ENCODE measurements at places on chromosomes 7 and 10.

DNA sequence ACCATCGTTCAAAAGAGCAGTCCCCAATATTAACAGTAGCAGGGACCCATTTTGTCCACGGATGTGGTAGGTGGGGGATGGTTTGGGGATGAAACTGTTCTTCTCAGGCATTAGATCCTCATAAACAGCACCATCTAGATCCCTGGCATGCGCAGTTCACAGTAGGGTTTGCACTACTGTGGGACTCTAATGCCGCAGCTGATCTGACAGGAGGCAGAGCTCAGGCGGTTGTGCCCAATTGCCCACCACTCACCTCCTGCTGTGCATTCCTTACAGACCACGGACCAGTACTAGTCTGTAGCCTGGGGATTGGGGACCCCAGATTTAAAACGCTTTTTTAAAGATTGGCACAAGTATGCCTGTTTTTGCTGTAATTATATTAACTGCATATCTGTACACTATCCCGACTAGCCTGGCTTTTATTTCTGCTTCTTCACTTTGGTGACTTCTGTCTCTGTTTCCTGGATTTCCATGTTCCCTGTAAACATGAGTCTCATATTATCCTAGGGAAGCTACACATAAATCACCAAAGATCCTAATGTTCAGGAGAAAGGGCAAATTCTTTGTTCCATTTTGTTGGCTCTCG is 163.3 kb upstream of the AKR1E2 start:
- DNase-seq, result no peak

DNA sequence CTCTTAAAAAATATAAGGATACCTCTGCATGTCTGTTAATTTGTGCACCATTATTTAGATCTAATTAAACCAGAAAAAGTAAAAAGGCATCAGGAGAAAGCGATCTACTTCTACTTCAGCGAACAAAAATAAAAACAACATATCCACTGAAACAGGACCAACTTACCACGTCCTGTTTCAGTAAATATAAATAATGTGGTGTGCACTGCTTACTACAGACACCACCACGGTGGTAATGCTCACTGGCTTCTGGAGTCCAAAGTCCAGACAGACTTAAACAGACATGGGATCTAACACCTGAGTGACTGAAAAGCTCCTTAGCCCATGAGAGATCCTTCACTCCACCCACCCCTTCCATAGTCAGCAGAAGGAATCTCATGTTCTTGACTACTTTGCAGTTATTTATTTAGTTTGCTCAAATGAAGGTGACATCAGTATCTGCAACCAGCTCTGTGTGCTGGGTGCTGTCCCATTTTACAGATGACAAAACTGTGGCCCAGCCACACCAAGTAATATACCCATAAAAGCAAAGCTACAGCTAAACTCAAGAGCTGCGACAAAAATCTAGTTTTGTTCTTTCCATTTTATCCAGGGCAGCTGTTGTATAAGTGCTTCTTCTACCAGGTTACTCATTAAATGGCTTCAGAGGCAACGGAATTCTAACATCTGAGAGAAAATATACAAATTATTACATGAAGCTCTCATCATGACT is 62.1 kb upstream of the NCAPG2 start:
- no peak for DNase-seq

DNA sequence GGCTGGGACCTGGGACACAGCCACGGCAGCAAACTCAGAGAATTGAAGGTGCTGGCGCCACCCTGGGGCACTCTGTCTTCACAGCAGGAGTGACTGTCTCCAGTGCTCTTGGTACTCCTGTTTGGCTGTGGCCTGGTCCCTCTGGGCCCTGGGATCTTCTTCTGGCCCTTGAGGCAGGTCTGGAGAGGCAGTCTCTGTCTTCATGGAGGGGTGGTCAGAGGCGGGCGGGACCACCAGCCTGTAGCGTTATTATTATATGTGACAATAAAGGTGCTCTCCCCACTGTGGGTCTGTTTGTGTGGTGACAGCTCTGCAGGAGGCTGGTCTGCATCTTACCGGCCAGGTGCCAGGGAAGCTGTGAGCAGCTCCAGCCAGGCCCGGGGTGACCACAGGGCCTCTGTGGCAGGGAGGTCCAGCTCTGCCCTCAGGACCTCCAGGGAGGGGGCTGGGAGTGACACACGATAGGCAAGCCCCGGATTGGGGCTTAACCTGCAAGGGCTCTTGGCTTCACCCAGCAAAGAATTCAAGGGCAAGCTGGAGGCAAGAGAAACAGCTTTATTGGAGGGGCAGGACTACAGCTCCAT is 70.3 kb downstream of the MYL10 start:
- peak; percentile 45 for DNase-seq

GRCh38 chr10:88315755-88316154 is 267.4 kb downstream of the RNLS start:
- no peak for DNase-seq

- DNase-seq, result no peak
Observed at GRCh38 chr7:77862691-77863090, 64.1 kb downstream of the PHTF2 start.

- no peak for DNase-seq
Observed at GRCh38 chr10:77583527-77583926, 54.1 kb downstream of the KCNMA1 start.

- no peak for DNase-seq
Observed at GRCh38 chr7:22588351-22588750, 88.4 kb upstream of the STEAP1B start.

DNA sequence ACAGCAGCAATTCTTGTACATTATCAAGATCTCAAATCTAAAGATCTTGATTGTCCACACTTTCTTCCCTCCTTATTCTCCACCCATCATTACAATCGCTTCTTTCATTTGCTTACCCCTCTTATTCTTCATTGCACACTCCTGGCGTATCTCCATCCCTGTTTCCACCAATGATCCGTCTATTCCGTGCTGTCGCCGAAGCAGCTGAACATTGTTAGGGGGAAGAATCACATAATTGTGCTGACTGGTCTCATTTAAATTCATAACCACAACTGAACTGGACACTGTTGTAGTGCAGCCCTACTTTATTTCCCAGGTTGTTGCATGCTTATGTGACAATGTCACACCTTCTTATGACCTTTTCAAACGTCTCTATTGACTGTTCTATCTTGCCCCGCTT is 18.9 kb upstream of the NRP1 start:
- DNase-seq, result no peak

GRCh38 chr10:118927321-118927720 is 102.2 kb upstream of the NANOS1 start:
- no peak for DNase-seq

DNA sequence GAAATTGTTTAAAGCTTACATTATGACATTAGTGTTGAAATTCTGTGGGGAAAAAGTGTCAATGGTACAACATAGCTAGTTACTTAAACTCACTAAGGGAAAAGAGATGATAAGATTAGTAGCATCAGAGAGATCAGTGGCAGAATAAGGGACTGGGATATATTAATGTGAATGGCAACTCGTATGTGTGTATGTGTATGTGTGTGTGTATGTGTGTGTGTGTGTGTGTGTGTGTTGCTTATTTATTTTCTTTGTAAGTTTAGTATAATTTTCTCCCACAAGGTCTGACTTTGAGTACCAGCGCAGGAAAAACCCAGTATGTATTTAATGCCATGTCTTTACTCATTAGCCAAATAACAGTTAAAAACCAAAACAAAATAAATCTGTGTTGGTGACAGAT is 256.1 kb downstream of the ARHGAP21 start:
- no peak for DNase-seq

DNA sequence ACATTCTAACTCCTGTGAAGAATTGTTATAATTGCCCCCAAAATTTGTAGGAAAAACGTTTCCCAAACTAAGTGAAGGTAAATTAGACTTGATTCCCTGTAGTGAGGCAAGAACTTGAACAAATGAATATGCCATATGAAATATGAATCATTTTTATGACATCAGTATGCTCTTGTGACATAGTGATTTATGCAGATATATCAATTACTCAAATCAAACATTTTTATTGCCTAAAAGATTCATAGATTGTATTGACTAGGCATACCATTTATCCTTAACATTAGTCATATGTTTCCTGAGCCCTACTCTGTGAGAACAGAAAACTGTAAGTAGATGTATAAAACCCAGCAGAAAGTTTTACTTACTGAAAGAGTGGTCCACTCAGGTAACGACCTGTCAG is 245.6 kb downstream of the MALRD1 start:
- DNase-seq, result no peak

DNA sequence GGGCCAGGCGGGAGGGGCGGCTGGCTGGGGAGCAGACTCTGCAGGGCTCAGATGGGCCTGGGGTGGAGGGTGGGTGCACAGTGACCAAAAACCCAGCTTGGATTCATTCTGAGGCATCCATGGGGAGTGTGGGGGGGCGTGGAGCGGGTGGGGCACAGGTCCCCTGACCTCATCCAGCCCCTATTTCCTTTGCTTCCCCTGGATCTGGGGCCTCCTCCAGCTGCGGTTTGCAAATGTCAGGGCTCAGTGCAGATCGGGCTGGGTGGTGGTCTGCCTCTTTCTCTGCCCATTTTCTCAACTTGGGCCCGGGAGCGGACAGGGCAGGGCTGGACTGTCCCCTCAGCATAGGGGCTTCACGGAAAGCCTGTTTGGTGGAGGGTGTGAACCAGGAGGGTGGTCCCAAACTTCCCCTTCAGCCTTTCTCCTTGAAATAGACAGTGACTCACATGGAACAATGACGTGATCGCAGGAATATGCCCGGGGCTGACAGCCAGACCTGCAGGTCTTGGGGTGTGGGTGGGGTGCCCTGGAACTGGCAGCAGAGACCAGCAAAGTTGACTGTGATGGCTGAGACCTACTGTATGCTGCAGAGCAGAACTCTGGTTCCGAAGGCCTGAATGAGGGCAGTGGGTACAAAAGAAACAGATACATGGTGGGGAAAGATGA is 72.9 kb upstream of the PODXL start:
- DNase-seq, result no peak

DNA sequence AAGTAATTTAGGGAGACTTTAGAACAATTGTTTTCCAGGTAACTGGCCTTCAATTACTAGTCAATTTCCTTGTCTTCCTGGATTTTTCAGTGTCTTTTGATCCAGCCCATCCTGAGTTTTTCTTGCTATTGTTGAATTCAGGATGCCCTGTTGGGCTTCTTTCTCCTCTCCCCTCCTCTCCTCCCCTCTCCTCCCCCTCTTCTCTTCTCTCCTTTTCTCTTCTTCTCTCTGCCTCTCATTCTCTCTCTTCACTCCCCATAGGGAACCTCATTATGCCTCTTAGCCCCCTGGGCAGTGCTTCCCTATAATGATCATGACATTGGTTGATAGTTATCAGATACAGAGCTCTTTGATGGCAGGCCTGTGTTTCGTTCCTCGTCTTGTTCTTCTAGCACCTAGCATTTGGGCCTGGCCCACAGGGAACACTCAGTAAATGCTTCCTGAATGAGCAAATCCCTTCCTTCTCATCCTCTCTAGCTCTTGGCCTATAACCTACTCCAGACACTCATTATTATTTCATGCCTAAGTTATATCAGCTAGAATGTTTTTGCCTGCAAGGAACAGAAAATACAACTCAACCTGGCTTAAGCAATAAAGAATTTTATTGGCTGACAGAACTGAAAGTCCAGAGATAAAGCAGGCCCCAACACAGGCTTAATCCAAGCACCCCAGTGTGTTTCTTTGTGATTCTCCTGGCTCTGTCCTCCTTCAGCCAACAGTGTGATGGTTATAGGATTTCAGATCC is 56.8 kb downstream of the CACNB2 start:
- DNase-seq, result no peak

DNA sequence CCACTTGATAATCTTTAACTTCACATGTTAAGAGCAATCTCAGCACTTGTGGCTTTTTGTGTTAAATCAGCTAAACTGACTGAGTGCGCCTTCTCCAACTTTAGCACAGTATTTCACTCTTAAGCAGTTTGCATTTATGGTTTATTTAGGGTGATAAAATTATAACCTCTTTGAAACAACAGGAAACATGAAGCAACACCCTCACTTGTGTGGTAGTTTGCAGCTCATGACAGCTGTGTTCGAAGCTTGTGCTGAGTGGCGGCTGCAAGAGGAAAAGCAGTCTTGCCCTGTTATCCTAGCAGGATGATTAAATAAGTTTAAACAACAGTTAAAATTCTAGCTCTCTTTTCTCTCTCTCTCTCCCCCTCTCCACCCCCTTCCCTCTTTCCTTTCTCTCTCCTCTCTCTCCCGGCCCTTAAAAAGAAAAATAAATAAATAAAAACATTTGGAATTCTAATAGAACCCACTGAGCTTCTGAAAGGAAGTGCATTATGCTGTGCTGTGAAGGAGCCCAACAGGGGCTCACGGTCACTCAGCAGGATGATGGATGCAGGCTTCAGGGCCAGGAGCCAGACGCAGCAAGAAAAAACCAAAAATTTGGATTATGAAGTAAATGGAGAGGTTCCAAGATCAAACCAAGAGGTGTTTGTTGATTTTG is 25.2 kb downstream of the OGDH start:
- no peak for DNase-seq

- DNase-seq, result no peak
Observed at GRCh38 chr7:12815426-12815825, 128.0 kb downstream of the ARL4A start.

DNA sequence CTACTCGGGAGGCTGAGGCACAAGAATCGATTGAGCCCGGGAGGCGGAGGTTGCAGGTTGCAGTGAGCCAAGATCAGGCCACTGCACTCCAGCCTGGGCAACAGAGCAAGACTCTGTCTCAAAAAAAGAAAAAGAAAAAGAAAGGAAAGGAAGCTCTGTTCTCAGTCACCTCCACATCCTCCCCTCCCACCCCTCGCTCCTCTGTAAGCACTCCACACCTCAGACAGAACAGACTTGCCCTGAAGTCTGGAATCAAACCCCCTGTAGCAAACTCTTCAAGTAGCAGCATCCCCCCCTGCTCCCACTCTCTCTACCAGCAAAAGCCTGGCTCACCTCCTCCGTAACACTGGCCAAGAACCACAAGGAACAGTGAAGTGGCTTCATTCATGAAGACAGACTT is 66.7 kb downstream of the PARD3 start:
- no peak for DNase-seq

- DNase-seq, result no peak
Observed at GRCh38 chr10:60096761-60097513, 190.6 kb upstream of the CCDC6 start.

Measured in left forelimb (tissue), 1 donor.